ENCODE measurements at places on chromosomes 4 and X.

- peak; percentile 94 for DNase-seq
These were observed at the start of gene COX18 for GRCh38 chr4:73069338-73070073. COX18 (minus strand) TSS chr4:73069716; CDS start chr4:73069649, 67 bp downstream.

DNA sequence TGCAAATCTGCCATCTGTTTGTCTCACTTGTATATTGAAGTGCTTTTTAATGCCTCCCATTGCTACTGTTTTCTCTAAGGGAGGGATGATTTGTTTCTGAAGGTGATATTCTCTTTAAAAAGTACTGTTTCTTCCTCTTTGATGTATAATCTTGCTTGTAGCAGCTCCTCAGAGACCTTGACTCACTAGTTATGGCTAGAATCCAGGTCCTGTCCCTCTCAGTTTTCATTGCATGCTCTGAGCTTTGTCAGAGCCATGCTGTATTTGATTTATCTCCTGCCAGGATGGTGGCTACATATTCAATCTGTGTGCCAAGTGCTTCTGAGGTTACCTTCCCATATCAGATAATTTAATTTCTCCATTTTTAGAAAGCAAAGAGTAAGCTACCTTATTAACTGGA, 56.0 kb downstream of the GLUD2 start:
- DNase-seq: no peak

DNA sequence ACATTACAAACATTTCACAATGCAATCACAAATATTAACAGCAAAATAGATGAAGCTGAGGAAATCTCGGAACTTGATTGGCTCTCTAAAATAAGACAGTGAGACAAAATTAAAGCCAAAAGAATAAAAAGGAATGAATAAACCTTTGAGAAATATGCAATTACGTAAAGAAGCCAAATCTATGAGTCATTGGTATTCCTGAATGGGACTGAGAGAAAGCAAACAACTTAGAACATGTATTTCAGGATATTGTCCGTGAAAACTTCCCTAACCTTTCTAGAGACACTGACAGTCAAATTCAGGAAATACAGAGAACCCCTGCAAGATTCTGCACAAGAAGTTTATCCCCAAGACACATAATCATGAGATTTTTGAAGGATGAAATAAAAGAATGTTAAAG, 48.4 kb upstream of the SPANXN2 start:
- no peak for DNase-seq

DNA sequence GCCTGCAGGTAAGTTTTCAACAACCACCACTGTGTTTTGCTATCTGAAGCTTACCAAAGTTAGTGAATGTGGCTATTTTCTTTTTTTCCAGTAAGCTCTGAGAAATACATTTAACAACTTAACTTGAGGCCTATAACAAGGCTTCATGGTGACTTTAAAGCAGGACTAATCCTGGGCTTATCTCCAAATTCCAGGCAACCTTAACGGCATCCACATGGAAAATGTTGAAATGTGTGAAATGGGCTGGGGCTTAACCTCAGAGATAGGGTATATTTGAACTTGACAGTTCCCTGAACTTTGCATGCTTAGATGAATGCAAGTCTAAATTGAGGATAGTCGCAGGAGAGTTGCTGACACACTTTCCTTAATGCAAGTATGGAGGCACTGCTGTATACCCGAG, 539.2 kb downstream of the GALNTL6 start:
- DNase-seq: no peak

DNA sequence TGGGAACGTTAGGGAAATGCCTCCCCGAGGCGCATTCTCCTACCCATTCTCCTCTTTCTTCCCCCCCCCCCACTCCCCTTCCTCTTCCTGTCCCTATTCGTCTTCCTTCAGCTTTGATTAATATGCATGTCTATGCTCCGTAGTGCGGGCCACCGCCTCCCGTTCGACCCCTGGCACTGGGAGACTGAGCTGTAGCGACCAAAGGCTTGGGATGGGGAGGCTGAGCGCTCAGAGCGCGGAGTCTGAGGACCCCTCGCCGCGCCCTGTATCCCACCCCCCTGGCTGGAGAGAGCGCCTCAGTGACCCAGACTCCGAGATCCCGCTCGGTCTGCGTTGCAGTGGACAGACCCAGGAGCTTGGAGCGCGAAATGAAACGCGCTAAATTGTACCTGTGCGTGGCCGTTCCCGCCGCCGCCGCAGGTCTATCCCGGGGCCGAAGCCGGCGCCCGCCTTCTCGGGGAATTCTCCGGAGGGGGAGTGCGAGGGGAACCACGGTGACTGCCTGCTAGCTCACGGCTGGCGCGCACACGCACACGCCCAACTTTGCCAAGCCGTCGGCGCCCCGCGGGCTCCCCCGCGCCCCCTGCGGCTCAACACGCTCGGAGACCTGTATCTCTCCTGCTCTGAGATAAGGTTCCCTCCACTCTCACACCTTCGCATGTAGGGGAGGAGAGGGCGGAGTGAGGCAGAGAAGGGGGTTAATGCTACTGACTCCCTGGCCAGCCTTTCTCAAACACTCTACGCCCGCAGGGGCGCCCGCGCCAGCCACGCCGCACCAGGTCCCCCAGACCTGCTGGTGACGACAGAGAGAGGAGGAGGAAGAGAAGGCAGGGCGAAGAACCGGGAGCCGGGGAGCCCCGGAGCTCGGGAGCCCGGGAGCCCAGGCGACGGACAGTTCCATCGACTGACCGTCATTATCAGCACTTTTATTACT, 1.5 kb upstream of the PTCHD1 start:
- no peak for DNase-seq

DNA sequence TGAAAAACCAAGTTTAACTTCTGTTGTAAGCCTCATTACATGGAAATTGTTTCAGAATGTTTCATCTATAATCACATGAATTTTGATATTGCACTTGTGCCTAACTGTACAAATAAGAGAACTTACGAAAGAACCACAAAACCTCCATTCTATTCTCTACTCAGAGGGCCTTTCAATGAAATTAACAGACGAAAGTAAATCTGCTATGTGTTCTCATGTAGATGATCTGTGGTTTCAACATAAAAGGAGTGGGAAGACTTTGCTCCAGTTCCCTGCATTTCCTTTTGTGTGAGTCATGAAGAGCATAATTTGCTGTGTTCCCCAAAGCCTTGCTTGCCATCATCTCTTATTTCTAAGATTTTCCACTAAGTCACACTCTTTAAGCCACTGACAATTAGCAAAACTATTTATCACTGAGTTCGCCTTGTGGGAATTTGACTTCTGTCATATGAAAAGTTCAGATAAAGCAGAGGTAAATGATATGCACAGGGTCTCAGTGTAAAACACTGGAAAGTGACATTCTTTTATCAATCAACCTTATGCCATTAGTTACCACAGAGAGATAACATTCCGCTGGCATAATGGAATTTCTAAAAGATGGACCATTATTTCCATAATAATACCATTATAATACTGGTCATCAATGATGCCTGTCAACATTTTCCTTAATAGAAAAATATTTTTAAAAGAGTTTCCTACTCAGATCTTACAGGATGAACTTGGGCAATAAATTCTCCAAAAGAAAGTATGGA, 329.8 kb downstream of the NR3C2 start:
- no peak for DNase-seq

DNA sequence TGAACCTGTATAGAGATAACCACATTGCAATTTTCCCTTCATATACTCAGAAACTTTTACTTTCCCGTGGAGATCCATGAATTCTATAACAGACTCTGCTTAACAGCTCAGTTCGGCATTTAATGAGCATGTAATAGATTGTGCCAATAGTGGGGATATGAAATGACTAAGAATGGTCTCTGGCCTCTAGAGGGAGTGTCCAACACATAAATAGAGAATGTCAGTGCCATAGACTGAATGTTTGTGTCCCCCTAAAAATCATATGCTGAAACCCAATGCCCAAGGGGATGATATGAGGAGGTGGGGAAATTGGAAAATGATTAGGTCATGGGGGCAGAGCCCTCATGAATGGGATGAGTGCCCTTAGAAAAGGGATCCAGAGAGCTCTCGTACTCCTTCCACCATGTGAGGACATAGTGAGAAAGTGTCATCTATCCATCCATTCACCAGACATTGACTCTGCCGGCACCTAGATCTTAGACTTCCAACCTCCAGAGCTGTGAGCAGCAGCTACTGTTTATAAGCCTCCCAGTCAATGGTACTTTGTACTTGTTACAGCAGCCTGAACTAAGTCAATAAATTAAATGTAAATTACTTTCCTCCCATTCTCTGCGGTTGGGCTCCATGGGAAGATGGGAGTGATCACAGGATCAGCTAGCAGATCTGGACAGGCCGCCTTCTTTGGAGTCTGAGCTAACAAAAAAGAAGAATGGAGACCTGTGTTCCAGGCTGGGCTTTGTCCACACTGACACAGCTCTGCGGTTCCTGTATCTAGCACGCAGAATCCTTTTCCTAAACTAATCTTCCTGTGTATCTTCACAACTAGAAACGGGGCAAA, 28.1 kb upstream of the HPSE start:
- DNase-seq: no peak

DNA sequence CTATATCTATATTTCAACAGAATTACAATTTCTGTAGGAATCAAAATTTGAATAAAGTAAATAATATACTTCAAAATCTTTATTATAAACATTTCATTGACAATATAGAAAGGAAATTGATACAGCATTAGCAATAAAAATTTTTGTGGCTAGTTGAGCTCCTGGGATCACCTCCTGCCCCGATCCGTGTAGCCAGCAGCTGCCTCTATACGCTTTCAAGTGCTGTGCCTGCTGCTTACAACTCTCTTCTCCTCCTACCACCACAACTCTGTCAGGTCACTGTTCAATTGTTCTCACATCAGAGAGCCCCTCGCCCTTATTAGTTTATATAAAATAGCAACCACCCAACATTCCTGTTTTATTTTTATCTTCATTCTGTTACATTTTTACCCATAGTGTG, 27.6 kb downstream of the INPP4B start:
- no peak for DNase-seq

DNA sequence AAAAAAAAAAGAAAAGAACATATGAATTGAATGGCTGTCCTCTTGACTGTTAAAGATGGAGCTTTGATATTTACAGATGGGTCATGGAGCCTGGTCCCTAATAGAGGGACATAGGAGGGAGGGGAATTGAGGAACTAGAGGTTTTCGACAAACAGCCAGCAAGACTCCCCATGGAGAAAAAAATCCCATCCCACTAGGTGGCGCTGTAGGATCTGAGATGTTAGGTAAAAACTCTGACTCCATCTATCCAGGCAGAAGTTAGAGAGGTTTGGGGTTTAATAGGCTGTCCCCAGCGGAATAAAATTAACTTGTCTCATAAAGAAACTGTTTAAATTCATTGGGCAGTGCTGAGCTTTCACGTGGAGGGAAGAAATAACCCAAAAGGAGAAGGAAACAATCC, 45.9 kb downstream of the HMGB2 start:
- DNase-seq: peak; percentile 86

DNA sequence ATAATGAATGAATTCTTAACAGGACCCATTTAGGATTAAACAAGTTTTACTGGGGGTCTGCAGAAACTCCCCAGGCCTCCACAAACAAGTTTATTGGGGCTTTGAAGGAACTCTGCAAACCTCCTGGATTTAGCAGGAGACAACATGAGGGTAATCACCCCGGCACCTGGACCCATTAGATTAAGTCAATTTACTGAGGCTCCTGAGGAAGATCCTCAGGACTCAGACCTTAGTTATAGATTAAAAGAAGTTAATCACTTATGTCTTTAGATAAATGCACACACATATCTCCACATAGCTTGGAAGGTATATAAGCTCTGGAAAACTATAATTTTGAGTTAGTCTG, 29.4 kb downstream of the XG start:
- no peak for DNase-seq

- DNase-seq: no peak
These were observed 4.4 kb downstream of the SOD3 start for GRCh38 chr4:24799544-24800324.

GRCh38 chrX:113202601-113203000, 362.0 kb upstream of the AMOT start:
- no peak for DNase-seq

GRCh38 chr4:109998867-109999584, 86.3 kb downstream of the EGF start:
- DNase-seq: no peak

DNA sequence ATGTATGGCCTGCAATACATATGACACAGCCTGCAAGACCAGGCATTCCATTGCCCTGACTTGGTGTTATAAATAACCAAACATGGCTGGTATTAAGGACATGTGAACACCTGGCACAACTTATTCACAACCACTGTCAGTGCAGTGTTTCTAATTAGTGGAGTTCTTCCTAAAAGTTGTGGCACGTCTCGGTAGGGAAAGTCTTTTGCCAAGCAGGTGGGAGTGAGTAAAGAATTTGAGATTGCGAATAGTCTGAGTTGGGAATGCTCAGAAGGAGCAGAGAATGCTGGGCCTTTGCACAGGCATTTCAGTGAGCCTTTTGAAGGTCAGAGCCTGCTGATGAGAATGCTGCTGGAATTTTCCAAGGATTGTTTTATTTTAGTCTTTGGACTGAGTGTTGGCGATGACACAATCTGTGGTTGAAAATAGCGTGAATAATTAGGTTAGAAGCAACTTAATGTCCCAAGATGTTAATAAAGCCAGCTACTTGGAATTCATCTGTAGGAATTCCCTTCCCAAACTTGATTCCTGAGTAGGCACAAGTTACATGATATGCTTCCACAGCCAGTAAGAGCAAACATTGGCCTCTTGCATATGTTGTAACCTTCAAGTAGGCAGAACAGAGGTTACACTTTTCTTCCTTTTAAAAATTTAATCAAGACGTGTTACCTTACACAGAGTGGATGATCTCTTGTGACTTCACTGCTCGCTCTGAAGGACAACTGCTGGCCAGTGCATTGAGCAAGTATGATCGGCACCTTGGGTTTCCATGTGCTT, 83.6 kb upstream of the PGRMC2 start:
- DNase-seq: no peak

DNA sequence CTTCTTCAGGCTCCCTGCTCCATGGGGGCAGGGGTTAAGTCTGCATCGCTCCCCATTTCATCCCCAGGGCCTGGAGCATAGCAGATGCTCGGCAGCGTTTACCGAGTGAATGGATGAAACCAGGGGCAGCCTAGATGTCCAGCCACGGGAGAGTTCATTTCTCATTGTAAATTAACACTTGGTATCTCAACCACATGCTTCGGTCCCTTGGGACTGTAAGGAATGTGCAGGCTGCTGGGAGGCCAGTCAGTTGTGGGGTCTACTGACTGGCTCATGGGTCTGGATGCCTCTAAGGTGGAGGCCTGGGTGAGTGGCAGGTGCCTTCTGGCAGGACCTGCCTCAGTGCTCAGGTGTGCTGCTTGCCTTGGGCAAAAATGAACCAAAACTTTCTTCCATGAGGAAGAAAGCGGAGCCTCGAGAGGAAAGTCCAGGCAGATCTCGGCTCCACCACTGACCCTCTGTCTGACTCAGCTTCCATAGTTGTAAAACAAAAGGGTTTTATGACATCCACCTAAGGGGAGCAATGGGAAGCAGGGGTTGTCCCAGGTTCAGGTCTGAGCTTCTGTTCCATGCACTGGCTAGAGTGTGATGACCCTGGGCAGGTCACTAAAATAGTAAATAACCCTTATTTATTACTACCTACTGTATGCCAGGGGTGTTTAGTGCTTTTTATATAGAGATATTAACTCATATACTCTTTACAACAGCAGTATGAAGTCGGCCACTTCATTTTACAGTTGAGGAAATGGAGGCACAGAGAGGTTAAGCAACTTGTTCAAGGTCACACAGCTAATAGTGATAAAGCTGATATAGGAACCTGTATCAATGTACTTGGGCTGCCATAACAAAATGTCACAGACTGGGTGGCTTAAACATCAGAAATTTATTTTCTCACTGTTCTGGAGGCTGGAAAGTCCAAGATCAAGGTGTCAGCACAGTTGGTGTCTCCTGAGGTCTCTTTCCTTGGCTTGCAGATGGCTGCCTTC, 144.3 kb upstream of the STX18 start:
- DNase-seq: no peak
